ENCODE measurements at places on chromosomes 1 and 21.

- DNase-seq: peak; percentile 98
Observed at GRCh38 chr1:206503591-206504362, 3.6 kb upstream of the RASSF5 start.

GRCh38 chr1:16372535-16373285 is 5.7 kb downstream of the SZRD1 start:
- no peak for DNase-seq

GRCh38 chr1:205715628-205716027 is 34.4 kb downstream of the NUCKS1 start:
- no peak for DNase-seq

GRCh38 chr1:177732178-177732577 is 237.7 kb downstream of the SEC16B start:
- DNase-seq: no peak

- DNase-seq: no peak
Observed at GRCh38 chr1:20108366-20109123, 10.8 kb downstream of the PLA2G2D start.

GRCh38 chr1:87084244-87084836 is 169.9 kb downstream of the HS2ST1 start:
- peak; percentile 38 for DNase-seq

GRCh38 chr1:43936431-43937151 is 3.0 kb downstream of the ARTN start:
- DNase-seq: peak; percentile 56

DNA sequence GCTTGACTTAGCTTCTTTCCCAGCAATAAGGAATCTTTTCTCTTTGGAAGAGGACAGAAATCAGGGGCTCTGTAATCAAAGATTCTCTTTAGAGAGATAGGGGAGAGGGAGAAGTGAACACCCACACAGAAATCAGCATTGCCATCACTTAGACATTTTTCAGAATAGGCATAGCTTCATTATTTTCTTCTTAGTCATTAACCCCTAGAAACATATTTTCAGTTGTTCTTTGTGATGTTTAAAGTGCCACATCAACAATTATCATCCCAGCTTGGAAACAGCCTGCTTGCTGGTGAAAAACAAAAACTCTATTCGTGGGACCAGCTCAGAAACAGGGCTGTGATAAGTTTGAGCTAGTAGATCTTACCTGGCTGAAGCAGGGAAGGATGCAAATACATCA is 88.3 kb upstream of the SLC44A3 start:
- DNase-seq: no peak

GRCh38 chr1:231020816-231021215 is 19.2 kb downstream of the FAM89A start:
- DNase-seq: peak; percentile 95

DNA sequence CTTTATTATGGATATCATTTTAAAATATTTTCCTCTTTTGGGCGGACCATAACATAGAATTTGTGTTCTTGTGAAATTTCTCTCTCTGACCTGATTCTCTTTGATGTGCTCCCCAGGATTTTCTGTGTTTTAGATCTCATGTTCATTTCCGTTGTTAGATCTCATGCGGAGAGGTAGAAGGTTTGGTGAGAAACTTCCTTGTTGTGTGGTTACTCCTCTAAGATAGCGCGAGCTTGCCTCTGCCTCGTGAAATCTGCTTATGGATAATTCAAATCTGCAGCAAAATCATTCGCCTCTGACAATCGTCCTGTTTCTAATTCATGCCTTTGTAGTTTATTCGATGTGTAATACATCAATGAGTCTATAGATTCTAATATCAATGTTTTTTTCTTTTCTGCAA is 580.4 kb downstream of the USP25 start:
- no peak for DNase-seq

- DNase-seq: no peak
Observed at GRCh38 chr1:43368646-43369020, 822 bp upstream of the ELOVL1 start.

DNA sequence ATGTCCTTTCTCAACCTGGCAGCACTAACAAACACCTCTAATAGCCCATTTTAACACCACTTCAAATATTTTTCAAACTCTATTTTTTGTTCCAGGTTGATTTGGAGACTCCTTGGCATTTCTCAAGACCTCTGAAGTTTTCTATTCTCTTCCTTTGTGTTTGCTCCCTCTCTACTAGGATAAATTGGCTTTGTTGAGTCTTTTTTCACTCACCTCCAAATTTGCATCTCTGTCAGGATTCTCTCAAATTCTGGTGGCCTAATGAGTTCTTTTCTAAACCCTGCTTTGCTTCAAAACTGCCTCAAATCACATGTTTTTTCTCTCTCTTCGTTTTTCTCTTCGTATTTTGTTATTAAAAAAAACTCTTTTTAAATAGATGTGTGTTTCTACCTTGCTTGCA is 582.2 kb upstream of the ADGRL4 start:
- no peak for DNase-seq

GRCh38 chr1:217712925-217713597 is 81.9 kb downstream of the SPATA17 start:
- peak; percentile 76 for DNase-seq

DNA sequence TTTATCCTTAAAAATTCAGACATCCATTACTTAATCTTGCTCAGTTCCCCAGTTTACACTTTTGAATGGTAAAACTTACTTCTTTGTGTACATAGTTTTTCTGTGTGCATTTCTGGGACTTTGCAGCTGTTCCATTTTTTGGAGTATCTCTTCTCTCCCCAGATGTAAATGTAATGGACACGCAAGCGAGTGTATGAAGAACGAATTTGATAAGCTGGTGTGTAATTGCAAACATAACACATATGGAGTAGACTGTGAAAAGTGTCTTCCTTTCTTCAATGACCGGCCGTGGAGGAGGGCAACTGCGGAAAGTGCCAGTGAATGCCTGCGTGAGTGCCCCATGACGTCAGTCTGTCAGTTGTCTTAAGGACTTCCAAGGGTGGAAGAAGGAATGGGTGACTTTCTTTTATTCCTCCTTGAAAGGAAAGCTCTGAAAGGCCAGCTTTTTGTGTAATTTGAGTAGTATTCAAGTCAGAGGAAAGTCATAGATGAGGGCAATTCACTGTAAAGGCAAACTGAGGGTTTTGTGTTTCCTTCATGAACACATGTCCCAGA is 75.7 kb upstream of the LAMC2 start:
- DNase-seq: no peak

DNA sequence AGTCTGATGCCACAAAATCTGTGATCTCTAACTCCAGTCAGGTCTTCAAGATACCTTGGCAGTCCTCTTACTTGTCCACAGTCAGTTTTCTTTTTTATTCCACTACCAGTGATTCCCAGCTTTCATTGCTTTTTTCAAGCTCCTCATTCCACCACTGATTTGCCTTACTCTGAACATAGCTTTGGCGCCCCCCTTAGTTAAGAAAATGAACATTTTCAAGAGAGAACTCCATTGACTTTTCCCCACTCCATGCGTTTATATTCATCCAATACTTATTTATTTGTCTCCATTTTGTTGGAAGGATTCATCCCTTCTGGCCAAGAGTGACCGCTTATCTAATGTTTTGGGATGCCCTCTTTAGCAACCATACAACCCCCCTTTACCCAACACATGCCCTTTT is 33.9 kb upstream of the IPO9 start:
- DNase-seq: peak; percentile 53

- DNase-seq: peak; percentile 56
Observed at GRCh38 chr1:200512191-200512590, 102.4 kb upstream of the ZNF281 start.

GRCh38 chr1:228035844-228036243 is 29.0 kb downstream of the WNT3A start:
- DNase-seq: no peak

DNA sequence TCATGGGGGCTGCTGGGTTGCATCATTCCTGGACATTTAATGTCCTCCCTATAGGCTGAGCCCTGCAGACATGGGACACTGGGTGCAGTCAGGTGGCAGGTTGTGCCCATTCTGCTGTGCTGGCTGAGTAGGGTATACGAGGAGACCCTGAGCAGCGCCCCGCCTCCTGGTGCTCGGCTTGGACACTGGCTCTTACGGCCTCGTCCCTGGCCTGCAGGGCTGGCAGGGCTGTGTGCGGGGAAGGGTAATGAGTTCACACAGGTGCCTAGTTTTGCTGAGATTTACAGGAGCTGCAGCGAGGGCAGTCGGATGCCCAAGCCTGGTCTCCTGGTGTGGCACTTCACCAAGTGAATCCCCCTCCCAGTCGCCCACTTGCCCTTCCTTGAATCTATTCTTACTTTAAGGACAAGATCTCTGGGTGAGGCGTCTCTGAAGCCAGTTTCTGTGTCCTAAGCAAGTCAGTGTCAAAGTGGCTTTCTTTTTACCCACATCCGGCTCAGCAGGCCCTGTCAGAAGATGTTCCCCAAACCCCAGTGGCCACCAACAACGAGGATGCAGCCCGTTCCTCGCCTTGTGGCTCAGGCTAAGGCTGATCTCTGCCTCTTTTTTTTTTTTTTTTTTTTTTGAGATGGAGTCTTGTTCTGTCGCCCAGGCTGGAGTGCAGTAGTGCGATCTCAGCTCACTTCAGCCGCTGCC is 73.2 kb downstream of the MAN1C1 start:
- DNase-seq: no peak

- DNase-seq: no peak
Observed at GRCh38 chr1:22741118-22741517, 30.5 kb downstream of the EPHB2 start.

DNA sequence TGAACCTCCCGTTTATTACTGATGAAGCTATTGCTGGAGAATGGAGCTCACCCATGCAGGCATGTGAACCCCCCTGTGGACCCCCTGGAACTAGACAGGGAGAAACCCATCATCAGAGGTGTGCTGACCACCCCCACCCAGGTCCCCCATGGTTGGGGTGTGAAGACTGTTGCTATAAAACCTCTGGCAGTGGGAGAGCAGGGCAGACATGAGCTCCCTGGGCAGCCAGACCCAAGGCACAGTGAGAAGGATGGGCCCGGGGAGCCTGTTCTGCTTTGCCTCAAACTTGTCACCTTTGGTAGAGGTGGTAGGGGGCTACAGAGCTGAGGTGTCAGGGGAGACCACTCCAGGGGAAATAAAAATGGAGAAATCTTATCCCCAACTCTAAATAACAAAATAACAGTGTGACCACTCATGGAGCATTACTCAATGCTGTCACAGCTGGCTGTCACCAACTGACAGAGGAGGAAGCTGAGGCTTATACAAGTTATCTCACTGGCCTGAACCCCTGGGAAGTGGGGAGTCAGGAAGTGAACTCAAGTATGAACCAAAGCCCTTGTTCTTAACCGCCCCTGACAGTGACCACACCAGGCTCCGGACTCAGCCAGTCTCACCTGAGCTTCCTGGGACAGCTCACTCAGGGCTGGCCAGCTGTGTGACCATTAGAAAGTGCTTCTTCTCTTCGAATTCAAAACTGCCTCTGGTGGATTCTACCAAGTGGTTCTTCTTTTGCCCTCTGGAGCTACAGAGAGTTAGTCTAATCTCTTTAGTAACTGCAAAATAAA is 698.8 kb downstream of the MATN1 start:
- no peak for DNase-seq

DNA sequence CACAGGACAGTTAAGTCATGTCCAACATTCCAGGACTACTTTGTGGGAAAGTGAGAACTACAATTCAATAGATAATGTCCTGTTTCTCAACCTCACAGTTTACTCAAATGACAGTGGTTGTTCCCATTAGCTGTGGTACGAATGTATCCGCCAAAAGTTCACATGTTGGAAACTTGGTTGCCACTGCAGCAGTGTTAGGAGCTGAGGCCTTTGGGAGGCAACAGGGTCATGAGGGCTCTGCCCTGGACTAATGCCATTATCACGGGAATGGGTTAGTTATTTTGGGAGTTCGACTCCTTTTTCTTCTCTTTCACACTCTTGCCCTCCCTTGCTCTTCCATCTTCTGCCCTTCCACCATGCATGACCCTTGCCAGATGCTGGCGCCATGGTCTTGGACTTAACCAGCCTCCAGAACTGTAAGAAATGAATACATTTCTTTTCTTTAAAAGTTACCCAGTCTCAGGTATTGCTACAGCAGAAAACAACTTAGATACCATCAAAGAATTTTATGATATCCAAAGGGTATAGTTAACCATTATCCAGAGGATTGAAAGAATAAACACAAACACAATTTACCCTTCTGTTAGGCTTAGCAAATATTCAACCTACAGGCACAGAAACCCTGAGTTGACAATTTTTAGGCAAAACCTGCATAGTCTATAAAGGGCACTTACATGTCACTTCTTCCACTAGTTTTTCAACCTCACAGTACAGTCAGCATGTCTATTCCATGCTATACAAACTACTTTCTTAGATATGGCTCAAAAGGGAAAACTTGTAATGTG is 7.4 kb downstream of the BCL10 start:
- DNase-seq: no peak

GRCh38 chr1:230832476-230832875 is 35.8 kb downstream of the C1orf198 start:
- DNase-seq: no peak

DNA sequence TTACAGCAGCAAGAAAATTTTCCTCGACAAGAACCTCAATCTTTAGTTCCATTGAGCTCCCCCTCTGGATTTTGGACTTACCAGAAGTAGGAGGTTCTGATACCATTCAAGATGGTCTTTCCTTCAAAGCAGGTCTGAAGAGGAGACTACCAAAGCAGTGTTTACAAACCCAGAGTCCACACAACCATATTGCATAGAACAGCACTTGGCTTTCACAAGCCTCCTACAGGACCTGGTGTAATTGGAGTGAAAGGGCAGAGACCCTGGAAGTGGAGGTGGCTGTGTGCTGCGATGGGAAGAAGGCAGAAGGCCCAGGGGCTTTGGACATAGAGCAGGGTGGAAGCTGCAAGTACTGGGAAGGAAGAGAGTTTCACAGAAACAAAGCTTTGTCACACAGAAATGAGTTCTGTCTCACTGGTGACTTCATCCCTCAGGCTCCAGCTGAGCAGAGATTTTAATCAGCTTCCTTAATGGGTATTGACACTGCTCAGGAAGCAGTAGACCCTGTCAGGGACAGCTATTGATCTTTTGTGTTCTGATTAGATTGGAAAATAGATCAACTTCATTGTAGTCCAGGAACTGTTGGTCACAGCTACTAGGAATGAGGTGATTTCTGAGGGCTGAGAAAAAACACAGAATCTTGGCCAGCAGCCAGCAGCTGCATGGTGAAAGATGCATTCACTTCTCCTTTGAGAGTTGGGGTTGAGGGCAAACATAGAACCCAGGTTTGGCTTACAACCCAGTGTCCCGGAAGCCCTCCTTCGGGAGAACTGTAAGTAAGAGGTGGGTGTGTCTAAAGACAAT is 124.0 kb downstream of the SYT2 start:
- DNase-seq: peak; percentile 68

- DNase-seq: no peak
Observed at GRCh38 chr1:113786069-113786468, 26.2 kb downstream of the RSBN1 start.
